ENCODE measurements at places on chromosomes 1 and 21.

DNA sequence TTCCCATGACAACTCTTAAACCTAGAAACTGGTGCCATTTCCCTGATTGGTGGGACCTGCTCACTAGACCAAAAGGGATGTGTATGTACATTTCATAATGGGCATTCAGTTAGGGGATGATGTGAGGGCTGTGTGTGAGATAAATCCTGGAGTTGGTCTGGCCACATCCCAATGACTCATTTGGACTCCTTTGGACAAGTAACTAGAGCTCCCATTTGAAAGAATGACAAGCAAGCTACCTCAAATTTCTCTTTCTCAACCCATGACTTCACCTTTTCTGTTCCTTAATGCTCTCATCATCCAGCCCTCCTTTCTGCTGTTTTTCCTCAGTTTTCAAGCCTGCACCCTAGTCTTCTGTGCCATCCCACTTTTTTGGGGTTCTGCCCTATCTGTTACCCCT is 27.9 kb downstream of the EBNA1BP2 start:
- DNase-seq: no peak
- no peak overlapping the region for H3K27ac ChIP-seq
- H3K4me1 ChIP-seq: no peaks in the 10 kb centered on the region
- no peaks in the 10 kb centered on the region for H3K27me3 ChIP-seq
- H3K4me3 ChIP-seq: no peak overlapping the region
- no peaks in the 10 kb centered on the region for H3K36me3 ChIP-seq

- peak; percentile 88 for DNase-seq
- peak overlapping the region; percentile 78 for H3K27ac ChIP-seq
- H3K27me3 ChIP-seq: no peaks in the 10 kb centered on the region
- no peak overlapping the region for H3K4me3 ChIP-seq
- peaks cover 20% of the 10 kb centered on the region for H3K4me1 ChIP-seq
Measured at GRCh38 chr1:24694380-24694843, 50.8 kb upstream of the CLIC4 start.

- H3K4me1 ChIP-seq: no peaks in the 10 kb centered on the region
- peak; percentile 56 for DNase-seq
- peaks cover 78% of the 10 kb centered on the region for H3K36me3 ChIP-seq
- H3K27me3 ChIP-seq: no peaks in the 10 kb centered on the region
- peak overlapping the region; percentile 71 for H3K27ac ChIP-seq
Measured at GRCh38 chr1:183543619-183544204, 46.5 kb downstream of the NCF2 start.

GRCh38 chr1:245444945-245445344 is 290.2 kb downstream of the KIF26B start:
- H3K27me3 ChIP-seq: no peaks in the 10 kb centered on the region
- no peaks in the 10 kb centered on the region for H3K36me3 ChIP-seq
- no peak overlapping the region for H3K4me3 ChIP-seq
- no peak for DNase-seq
- H3K27ac ChIP-seq: peak overlapping the region; percentile 78

DNA sequence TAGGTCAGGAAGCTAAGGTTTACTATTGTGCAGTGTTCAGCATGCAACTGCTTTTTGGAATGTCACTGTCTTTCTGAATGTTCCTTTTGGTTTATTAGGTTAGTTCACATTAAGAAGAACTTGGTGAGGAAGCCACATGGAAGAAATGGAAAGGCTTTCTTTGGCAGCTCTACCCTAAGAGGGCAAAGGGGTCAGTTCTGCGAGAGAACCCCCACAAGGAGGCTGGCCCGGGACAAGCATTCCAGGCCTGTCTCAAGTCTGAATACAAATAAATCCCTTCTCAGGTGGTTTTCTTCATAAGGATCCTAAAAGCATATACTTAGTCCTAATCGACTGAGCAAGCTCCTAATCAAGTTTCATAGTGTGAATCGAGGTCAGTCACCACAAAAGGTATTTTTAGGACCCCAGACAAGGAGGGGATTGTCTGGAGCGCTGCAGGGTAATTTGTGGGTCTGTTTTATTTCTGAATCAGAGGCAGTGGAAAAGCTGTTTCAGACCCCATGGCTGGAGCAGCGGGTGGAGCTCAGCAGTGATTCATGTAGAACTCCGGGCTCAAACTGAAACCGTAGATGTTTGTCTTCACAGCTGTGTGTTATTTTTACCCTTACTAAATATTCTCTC is 63.3 kb downstream of the ERG start:
- H3K4me1 ChIP-seq: peaks cover 7% of the 10 kb centered on the region
- H3K4me3 ChIP-seq: no peak overlapping the region
- H3K27ac ChIP-seq: no peak overlapping the region

Measured in cardiac muscle cell (in vitro differentiated cells and primary cell).